ENCODE measurements at places on chromosomes 5 and 9.
A peak's percentile ranks its signal among the peaks of the same experiment; 100 is the strongest.

DNA sequence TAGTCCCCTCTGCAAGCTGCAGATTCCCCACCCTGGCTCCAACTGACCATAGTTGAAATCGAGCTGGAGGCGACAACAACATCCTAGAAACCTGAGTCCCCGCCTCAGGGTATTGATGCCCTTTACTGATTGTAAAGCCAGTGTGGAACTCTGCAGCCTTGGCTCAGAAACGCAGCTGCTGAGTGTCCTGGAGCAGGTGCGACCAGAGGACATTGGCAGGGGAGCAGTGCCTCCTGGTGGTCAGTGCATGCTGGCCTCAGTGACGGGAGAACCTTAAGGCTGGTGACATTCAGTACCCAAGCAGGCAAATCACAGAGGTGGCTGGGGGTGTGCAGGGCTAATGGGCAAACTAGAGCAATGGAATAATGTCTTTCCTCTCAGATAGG is 20.4 kb upstream of the ZNF354B start:
- DNase-seq: peak; percentile 3

GRCh38 chr9:137354845-137355760 is 53.0 kb upstream of the NRARP start:
- DNase-seq: no peak

- DNase-seq: no peak
Observed at GRCh38 chr9:73059247-73059646, 92.4 kb upstream of the ANXA1 start.

DNA sequence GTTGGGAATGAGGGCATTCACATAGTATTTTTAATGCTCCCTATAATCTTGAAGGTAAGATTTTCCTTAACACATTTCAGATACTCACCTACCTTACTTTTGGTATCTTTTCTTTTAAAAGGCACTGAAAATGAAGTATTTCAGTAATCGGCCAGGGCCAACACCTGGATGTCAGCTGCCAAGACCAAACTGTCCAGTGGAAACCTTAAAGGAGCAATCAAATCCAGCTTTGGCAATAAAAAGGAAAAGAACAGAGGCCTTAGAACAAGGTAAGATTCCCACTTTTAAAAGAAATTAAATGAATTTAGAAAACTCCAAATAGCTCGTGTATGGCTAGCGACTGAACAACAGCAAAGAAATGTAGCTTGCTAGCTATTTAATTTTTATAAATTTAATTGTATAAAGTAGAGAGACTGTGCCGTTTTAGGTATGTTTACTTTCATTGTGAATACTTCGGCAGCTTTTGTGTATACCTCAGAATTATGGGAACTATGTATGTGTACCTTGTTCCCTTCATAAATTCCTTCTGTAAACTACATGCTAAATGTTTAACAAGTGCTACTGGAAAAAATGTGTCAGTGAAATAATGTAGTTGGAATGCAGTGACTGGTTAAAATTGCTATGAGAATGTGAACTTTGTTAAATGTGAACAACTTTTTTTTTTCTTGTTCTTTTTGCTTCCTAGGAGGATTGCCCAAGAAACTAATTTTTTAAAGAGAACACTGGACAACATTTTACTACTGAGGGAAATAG is 41.9 kb downstream of the CDK7 start:
- no peak for DNase-seq

DNA sequence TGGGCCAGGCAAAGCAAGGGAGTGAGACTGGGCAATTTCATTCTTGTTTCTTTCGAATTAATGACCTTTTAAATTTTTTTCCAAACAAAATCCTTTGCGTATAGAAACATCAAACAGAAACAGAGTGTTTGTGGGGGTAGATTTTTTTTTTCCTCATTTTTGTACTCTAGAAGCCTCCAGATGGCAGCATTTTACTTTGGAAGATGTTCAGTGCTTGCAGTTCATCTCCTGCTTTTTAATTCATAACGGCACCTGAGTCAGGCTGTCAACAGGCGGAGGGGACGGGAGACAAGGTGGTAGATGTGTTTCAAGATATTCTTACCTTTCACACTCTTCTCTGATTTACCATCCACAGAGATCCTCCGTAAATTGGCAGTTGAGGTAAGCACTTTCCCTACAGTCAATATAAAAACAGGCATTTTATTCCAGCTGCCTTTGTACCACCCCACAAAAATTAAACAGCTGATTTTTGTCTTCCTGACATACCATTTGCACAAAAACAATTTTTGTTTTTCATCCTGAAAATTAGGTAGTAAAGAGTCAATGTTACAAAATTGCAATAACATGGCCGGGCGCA is 99.5 kb upstream of the FBXL17 start:
- no peak for DNase-seq

- no peak for DNase-seq
Observed at GRCh38 chr9:13295556-13295955, 16.1 kb upstream of the MPDZ start.

GRCh38 chr9:37994639-37995347 is 74.2 kb downstream of the SHB start:
- no peak for DNase-seq

GRCh38 chr9:68782546-68782945 is 77.5 kb downstream of the PIP5K1B start:
- no peak for DNase-seq

GRCh38 chr5:135578685-135579341 is at the start of gene CXCL14:
CXCL14 (minus strand) TSS chr5:135578991; CDS start chr5:135578778, 213 bp downstream.
- no peak for DNase-seq

- DNase-seq: peak; percentile 37
Observed at GRCh38 chr9:89419978-89420394, 77.9 kb downstream of the SEMA4D start.

DNA sequence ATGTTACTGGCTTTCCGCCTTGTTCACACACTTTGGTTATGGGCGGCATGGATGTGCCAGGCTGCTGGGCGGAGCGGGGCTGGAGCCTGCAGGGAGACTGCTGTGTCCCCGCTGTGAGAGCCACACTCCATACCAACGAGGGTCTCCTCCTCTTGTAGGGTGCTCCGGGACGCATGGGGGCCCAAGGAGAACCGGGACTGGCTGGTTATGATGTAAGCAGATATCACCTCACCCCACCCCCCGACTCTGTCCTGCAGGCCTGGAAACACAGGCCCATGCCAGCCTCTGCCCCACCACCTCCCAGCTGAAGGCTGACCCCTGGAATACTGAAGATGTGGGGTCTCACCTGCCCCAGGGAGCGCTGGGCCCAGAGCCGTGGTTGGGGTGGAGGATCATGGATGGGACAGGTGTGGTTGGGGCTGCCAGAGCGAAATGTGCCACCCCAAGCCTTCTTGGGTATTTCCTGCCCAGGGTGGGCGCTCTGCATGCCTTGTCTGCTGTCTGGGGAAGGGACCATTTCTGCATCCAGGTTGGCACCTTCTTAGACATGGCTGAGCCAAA is 39.3 kb upstream of the ORM1 start:
- no peak for DNase-seq

- DNase-seq: no peak
Observed at GRCh38 chr9:1179366-1179765, 129.2 kb downstream of the DMRT2 start.

DNA sequence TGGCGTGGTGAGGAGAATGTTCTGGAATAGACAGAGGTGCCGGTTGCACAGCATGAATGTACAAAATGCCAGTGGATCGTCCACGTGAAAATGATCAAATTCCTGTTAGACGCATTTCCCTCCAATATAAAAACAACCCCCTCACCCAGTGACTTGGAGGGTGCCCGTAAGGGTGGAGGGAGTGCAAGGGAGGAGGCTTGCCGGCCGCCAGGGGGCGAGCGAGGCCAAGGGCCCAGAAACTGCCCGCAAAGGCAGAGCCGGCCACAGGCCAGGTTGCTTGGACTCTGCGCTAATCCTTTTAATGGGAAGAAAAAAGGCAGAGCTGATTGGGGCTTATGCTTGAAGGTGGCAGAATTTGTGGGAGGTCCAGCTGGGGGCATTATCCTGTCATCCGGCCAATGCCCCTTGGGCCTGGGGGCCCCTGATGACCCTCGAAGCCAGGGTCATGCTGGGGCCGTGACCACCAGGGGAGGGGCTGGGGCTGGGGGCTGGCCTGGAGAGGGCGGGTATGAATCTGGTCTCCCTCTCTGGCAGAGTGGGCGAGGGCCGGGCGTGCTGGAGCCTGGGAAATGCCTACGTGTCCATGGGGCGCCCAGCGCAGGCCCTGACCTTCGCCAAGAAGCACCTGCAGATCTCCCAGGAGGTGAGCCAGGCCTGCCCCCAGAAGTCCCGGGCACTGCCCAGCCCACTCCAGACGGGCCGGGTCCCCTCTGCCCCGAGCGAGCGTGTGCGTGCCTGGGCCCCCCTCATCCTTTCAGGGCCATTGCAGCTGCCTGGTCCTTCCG is 12.0 kb downstream of the GPSM1 start:
- no peak for DNase-seq

DNA sequence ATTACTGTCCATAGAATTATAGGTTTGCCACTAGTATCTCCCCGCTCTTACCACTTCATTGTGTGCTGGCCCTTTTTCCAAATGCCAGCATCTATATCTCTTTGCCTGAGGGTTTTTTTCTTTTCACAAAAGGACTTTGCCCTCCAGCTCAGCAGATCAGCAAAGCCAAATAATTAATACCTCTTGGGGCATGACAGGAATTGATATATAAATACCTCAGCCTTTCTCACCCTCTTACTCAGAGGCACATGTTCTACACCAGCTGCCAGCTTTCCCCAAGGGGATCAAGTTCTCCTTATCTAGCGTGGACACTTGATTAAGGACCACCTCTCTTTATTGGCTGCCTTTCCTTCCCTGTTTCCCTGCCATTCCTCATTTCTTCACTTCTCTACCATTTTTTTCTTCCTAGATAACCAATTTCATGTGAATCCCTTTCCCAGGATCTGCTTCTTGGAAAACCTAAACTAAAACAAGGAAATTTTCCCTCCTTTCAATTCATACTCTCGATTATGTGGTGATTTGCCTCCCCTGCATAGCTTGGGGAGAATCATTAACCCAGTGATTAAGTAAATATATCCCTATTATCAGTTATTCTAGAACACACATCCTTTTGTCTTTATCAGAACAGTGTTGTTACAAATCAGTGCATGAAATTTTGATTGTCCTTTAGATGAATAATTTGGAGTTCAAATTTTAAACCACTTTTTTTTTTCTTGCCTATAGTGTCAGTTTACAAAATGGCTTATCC is 6.9 kb upstream of the NUDT12 start:
- no peak for DNase-seq

DNA sequence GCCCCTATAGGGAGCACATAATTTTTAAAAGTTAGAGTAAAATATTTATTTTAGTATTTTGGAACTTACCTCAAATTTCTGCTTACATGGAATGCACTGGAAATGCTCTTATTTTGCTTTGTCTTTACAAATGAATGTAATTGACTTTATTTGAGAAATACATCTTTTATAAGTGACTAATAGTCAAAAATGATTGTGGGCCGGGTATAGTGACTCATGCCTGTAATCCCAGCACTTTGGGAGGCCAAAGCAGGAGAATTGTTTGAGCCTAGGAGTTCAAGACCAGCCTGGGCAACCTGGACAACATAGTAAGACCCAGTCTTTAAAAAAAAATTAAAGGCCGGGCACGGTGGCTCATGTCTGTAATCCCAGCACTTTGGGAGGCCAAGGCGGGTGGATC is 5.8 kb downstream of the HMGCR start:
- no peak for DNase-seq

DNA sequence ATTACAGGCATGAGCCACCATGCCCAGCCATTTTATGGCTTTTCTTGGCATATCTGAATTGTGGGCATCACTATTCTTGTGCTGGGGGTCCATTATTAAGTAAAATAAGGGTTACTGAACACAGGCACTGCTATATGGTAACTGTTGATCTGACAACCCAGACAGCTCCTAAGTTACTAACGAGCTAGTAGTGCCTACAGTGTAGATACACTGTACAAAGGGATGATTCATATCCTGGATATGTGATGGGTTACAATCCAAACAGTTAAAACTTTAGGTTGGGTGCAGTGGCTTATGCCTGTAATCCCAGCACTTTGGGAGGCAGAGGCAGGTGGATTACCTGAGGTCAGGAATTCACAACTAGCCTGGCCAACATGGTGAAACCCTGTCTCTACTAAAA is 4.3 kb downstream of the CD14 start:
- DNase-seq: no peak

- no peak for DNase-seq
Observed at GRCh38 chr9:106111039-106111730, 416.8 kb downstream of the TMEM38B start.

DNA sequence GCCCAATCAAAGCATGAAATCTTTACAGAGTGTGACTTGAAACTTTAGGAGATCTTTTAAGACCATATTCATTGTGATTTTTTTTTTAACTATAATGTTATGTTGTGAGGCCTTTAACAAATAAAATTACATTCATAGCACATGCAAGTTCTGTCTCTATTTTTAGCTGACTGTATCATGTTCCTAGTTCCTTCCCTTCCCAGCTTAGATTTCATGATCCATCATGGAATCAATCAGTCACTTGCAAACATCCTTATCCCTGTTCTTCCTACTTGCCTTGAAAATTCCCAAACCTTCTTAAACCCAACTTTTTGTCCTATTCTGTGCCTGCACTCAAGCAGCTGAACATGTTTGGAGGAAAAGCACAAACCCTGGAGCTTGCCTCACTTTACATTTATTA is 141.8 kb downstream of the DMXL1 start:
- DNase-seq: no peak

DNA sequence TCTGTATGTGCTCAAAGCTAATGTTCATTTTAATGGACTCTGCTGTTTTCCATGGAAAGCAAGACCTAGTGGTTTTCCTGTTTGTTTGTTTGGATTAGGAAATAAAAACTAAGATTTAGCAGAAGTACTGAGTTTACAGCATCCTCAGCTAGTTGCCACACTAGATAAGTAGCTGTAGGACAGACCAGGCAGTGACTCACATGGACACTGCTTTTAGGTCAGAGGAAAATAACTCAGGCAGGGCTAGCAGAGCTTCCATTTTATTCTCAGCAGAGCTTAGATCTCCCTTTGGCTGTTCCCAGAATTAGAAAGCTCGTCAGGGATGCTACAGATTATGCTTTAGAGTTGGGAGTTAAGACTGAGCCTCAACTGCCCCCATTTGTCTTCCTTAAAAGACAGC is 204.4 kb downstream of the SH3GL2 start:
- DNase-seq: no peak

GRCh38 chr5:77087484-77088261 is 588 bp upstream of the ZBED3 start:
- DNase-seq: no peak

DNA sequence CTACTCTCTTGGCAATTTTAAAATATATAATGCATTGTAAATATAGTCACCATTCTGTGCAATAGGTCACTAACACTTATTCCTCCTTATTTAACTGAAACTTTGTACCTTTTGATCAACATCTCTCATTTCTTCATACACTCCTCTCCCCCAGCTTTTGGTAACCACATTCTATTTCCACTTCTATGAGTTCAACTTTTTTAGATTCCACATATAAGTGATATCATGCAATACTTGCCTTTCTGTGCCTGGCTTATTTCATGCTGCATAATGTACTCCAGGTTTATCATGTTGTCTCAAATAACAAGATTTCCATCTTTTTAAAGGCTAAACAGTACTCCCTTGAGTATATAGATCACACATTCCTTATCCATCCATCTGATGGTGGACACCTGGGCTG is 188.8 kb downstream of the NXNL2 start:
- no peak for DNase-seq

DNA sequence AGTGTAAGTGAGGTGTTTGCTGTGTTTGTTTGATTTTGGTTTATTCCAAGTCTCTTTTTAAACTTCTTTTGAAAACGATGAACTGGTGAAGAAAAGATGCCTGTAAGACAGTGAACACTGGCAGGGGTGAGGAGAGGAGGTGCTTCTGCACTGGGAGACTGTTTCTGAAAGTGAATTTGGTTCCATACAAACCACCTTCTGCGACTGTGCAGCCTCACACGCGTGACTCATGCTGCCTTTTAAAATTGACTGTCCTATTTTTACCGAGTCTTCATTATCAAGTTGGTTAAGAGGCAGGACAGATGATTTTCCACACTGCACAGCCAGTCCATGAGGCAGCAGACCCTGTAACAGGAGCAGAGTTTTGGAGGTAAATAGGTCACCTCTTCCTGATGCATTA is 340.6 kb downstream of the MTRR start:
- no peak for DNase-seq

All from T-helper 2 cell (primary cell).